CD8-positive, alpha-beta memory T cell (primary cell): ENCODE measurements at places on chromosomes 2 and 18. TPM values are rescaled to one million over a fixed set of nuclear protein-coding genes. Genes with fewer than 3 reads are reported as not detected.

CNRIP1 gene
- 0.11 TPM for total RNA-seq

COLEC11 gene
- 0.24 TPM for total RNA-seq

PAX3 gene
- total RNA-seq, result not detected

POTEJ gene
- total RNA-seq, result not detected

RTP5 gene
- 0.11 TPM for total RNA-seq

MC5R gene
- not detected for total RNA-seq

TRABD2A gene
- total RNA-seq, result 20.8 TPM

BCL11A gene
- total RNA-seq, result 0.07 TPM

NT5C1B gene
- not detected for total RNA-seq

DNA sequence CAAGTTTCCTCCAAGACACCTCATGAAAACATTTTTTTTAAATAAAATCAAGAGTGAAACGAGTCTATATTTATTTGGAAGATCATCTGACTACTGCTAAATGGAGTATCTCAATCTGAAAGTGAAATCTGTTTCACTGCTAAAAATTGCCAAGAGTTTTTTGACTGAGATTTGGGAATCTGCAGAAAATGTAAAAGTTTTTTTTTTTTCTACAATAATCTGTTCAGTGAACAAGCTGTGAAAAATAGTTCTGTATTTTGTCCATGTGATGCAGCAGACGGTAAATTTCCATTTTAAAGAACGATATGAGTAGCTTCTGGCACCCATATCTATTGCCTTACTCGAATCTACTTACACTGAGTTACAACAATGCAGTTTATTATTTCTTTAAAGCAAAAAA is 519.7 kb downstream of the PLCL1 start:
- no peak for DNase-seq

DNA sequence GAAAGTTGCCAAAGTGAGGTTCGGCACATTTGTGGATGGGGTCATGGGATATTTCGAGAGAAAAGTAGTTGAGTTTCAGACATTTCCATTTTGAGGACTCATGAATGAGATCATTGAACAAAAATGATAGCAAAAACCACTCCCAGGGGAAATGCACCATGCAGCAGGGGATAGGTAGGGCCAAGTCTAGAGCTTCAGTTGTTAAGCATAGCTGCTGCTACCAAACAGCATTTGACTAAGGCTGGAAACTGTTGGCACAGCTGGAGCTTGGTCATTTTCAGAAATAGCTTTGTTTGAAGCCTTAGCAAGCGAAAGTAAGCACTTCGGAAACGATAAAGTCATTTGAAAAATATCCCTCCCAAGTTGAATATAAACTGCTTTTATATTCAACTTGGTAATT is 431.8 kb downstream of the SOCS6 start:
- no peak for DNase-seq

DNA sequence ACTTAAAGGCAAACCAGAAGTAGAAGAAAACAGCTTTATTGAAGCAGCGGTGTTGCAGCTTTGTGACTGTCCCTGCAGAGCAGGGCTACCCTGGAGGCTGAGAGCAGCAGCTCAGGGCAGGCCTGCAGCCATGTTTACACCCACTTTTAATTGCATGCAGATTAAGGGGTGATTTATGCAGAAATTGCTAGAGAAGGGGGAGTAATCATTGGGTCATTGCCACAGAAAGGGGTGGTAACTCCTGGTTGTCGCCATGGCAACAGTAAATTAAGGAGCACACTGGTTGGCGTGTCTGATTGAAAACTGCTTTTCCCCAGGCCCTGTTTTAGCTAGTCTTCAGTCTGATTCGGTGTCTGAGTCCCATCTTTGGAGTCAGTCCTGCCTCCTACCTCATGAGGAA is 195.4 kb upstream of the HDAC4 start:
- no peak for DNase-seq

DNA sequence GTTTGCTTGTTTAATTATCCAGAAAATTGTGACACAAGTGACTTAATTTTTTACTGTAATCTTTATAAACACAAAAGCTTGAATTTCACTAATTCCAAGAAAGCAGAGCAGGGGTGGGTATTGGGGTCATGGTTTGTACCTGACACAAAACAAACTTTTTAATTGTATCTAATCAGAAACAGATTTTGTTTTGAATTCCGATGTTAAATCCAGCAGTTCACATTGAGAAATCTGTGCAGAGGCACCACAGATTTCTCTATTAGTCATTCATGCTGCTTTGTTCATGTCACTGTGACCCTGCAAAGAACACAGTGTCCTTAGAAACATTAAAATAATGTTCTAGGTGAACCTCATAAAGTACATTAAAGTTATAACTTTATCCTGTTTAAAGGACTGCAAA is 443.4 kb downstream of the NYAP2 start:
- no peak for DNase-seq

GRCh38 chr2:59806486-59806885 is 747.0 kb downstream of the BCL11A start:
- no peak for DNase-seq

GRCh38 chr18:54914816-54915215 is 44.4 kb downstream of the CCDC68 start:
- DNase-seq, result no peak

GRCh38 chr2:950080-950966 is at the start of gene SNTG2:
Gene SNTG2 (plus strand): TSS chr2:950849. CDS start chr2:950997, 148 bp downstream.
- peak; percentile 44 for DNase-seq

- DNase-seq, result no peak
Measured at GRCh38 chr2:9178904-9179571, 27.6 kb upstream of the ASAP2 start.

DNA sequence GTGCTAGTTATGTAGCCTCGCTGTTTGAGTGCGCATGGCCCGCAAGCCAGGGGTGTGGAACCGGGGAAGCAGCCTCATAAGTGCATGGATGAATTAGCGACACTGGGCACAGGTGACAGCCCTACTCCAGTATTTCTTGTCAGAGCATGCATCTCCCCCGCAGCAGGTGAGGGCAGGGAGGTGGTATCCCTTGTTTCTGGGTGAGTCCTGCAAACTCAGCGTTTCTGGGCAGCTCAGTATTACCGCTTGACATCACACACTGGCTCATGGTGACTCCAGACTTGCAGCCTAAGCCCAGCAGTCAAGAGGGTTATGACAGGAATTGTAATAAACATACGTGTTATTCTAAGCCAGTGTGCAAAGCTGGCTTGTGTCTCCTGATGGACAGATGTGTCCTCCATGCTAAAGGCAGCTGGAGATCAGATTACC is 2.5 kb downstream of the CABLES1 start:
- DNase-seq, result no peak

GRCh38 chr2:164143183-164143930 is 407.5 kb upstream of the FIGN start:
- no peak for DNase-seq

DNA sequence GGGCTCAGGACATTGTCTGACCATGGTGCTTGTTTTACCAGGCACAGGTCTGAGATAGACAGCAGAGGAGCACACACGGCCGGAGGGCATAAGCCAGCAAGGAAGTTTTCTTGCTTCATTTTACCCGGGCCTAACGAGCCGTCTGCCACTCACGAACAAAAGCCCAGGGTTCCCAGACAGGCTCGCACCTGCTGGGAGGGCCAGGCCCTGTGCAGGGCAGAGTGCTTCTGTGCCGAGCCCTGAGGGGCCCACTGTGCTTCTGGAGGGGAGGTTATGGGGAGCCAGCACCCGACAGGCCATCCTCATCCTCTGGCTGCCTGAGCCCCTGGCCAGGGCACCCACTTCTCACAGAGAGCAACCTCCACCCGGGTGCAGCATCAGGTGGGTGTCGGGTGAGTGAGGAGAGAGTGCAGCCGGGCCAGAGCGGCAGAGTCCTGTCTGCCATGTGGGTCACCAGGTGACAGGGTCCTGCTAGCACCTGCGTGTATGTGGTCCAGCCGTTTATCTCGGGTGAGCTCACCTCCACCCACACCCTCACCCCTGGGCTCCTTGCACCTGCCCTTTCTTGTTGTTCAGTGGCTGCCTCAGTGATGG is 297.9 kb downstream of the NDUFA10 start:
- no peak for DNase-seq

DNA sequence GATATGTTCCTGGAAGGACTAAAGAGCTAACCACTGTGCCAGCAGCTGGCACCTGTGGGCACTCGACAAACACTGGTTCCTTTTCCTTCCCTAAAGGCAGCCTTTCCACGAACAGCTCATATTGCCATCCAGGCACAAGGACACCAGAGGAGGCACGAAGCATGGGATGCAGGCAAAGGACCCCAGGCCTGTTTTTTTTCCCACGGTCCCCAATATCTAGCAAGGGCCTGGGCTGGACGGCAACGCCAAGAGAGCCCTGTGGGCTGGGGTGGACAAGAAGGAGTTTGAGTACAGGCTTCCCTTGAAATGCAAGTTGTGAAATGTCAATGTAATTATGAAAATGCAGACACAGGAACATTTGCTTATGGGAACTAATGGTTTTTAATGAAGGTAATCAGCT is 135.9 kb downstream of the CYP26B1 start:
- DNase-seq, result no peak

- DNase-seq, result no peak
Measured at GRCh38 chr2:46977280-46977665, 61.7 kb upstream of the MCFD2 start.

DNA sequence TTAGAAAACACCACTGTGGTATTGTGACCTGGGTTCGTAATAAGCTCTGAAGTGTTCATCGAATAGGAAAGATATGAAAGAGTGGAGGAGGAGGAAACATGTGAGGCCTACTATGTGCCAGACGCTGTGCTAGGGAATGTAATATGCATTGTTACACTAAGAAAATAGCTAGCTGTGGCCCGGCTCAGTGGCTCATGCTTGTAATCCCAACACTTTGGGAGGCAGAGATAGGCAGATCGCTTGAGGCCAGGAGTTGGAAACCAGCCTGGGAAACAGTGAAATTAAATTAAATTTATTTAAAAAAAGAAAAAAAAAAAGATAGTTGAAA is 49.2 kb upstream of the ZNF397 start:
- DNase-seq, result no peak

GRCh38 chr2:12304564-12305171 is 412.1 kb upstream of the TRIB2 start:
- DNase-seq, result no peak

DNA sequence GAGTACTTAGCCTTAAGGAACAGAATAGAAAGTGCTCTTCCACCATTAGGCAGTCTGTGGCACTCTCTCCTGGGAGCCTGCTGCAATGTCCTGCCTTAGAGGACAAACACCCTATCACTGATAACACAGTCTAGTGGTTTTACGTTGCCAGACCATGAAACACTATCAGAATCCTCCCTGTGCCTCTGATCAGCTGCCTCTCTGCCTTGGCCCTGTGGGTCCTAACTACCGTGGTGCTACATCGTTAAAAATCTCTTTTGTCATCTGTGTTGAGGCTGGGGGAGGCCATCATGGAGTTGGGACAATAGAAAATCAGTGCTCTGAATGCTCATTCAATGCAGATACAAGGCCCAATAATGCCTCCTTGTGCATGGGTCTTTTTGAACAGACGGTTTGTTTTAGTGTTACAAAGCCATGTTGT is 11.9 kb upstream of the APCDD1 start:
- DNase-seq, result no peak

DNA sequence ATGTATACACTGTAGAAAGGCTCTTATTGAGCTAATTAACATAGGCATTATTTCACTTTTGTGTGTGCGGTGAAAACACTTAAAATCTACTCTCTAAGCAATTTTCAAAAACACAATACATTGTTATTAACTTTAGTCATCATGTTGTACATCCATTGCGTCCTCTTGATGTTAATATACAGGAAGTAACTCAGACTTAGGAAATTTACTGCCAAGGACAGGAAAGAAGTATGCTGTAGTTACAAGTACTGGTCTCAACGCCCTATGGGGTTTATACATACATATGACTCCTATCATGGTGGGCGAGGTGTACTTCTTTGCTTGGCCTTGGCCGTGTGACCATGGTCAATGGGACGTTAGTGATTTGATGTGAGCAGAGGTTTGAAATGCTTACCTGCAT is 15.5 kb downstream of the SCTR start:
- DNase-seq, result no peak

DNA sequence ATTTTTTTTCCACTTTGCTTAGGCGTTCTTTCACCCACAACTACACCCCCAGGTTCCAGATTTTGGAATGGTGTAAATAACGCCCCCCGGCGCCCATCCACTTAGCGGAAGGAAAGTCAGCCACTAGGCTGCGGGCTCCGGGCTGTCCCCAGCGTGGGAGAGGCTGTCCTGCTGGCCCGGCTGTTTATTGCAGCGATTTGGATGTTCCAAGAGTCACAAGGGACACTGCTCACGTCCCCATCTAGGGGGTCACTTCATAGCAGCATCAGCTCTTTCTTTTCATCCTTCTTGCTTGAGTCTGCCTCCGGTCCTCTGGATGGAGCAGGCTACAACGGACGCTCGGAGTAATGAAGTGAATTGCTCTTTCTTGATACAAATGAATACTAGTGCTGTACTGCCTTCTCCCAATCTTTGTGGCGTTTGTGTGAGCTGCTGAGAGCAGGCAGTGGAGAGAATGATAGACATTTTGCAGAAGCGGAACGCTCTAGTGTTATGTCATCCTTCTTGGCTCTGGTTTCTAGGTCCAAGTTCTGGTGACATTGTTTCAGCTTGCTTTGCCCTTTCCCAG is 50.7 kb upstream of the PAIP2B start:
- no peak for DNase-seq

- no peak for DNase-seq
Measured at GRCh38 chr18:49172246-49172645, 221.5 kb upstream of the SMAD7 start.

- no peak for DNase-seq
Measured at GRCh38 chr2:95296880-95297487, at the start of gene KCNIP3. Gene KCNIP3 (plus strand): TSS chr2:95297347. CDS start chr2:95297439, 92 bp downstream.

GRCh38 chr2:120132190-120132589 is 91.0 kb downstream of the TMEM185B start:
- DNase-seq, result no peak

- no peak for DNase-seq
Measured at GRCh38 chr2:176075481-176075880, 8.3 kb downstream of the EVX2 start.

DNA sequence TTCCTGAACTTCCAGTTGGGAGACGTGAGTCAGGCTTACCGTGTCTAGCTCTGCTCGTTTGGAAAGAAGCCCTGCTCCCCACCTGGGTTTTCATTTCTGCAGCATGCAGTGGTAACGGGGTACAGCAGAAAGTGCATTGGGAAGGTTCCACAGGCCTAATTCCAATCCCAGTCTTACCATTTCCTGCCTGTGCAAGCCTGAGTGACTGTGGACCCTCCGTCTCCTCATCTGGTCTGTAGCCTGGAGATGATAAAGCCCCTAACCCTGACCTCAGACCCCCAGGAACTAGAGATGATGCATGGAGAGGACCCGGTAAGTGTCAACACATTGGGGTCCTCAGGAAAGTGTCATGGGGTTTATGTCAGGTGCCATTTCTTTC is 5.8 kb upstream of the PSD4 start:
- no peak for DNase-seq
